Suprapubic skin (tissue), 4 donors: ENCODE measurements at places on chromosomes 2 and 18. TPM values are rescaled to one million over a fixed set of nuclear protein-coding genes. Genes with fewer than 3 reads are reported as not detected.

GRCh38 chr2:168997118-168997521, 34.0 kb downstream of the ABCB11 start:
- no peaks in the 10 kb centered on the region for H3K36me3 ChIP-seq
- H3K27ac ChIP-seq = no peak overlapping the region
- H3K4me3 ChIP-seq = no peak overlapping the region
- H3K4me1 ChIP-seq = peaks cover 11% of the 10 kb centered on the region

- no peaks in the 10 kb centered on the region for H3K4me1 ChIP-seq
- no peaks in the 10 kb centered on the region for H3K36me3 ChIP-seq
- no peak overlapping the region for H3K4me3 ChIP-seq
- no peak overlapping the region for H3K27ac ChIP-seq
- no peak for DNase-seq
Observed at GRCh38 chr2:129957891-129958290, 21.6 kb upstream of the RAB6C start.

- H3K4me3 ChIP-seq = no peak overlapping the region
- no peaks in the 10 kb centered on the region for H3K4me1 ChIP-seq
Observed at GRCh38 chr2:3940661-3941060, 237.3 kb downstream of the DCDC2C start.

DNA sequence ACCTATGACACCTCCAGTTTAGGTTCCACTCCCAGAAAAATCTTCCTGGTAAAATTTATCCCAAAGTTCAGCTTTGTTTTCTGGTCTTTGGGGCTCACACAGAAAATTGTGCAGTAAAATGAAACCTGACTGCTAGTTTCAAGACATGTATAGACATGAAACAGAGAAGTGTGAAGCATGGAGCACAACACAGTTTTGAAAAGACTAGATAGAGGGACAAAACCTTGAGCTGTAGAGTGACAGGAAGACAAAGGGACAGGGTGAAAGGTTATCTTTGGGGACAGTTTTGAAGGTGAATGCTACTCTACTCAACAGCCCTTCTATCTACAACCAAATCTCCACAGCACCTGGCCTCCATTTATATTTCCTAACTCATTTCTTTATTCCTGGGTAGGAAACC, 352.6 kb downstream of the RBM43 start:
- DNase-seq = no peak
- peaks cover 7% of the 10 kb centered on the region for H3K4me1 ChIP-seq
- H3K36me3 ChIP-seq = no peaks in the 10 kb centered on the region
- H3K27me3 ChIP-seq = no peaks in the 10 kb centered on the region
- H3K4me3 ChIP-seq = no peak overlapping the region

GRCh38 chr2:88818381-88818780, 126.9 kb downstream of the RPIA start:
- H3K27ac ChIP-seq = no peak overlapping the region
- no peaks in the 10 kb centered on the region for H3K4me1 ChIP-seq
- no peaks in the 10 kb centered on the region for H3K36me3 ChIP-seq
- no peak for DNase-seq

GRCh38 chr2:68411397-68412126, 46.5 kb downstream of the PLEK start:
- H3K4me3 ChIP-seq = no peak overlapping the region
- H3K4me1 ChIP-seq = no peaks in the 10 kb centered on the region
- H3K36me3 ChIP-seq = no peaks in the 10 kb centered on the region
- no peaks in the 10 kb centered on the region for H3K27me3 ChIP-seq
- H3K27ac ChIP-seq = no peak overlapping the region
- DNase-seq = no peak

DNA sequence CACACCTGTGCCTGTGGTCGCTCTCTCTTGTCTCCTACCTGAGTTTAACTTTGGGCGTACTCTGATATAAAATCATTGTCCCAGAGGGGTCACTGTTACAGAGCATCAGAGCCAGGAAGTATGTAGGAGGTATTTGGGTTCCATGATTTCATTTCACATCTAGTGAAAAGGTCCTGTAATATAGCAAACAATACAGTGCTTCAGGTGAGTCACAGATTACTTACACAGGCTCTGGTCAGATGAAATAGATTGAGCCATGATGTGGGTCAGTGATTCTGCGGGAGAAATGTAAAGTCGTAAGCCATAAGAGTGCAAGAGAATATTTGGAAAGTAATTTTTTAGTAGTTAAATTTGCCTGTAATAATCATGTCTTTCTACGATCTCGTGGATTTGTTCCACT, 70.2 kb downstream of the SOCS6 start:
- DNase-seq = no peak
- no peaks in the 10 kb centered on the region for H3K27me3 ChIP-seq
- no peaks in the 10 kb centered on the region for H3K4me1 ChIP-seq
- H3K4me3 ChIP-seq = no peak overlapping the region
- H3K36me3 ChIP-seq = no peaks in the 10 kb centered on the region

- H3K36me3 ChIP-seq = no peaks in the 10 kb centered on the region
- no peak overlapping the region for H3K27ac ChIP-seq
- no peak overlapping the region for H3K4me3 ChIP-seq
- DNase-seq = peak; percentile 79
Observed at GRCh38 chr2:10497797-10498251, 49.7 kb upstream of the ODC1 start.

DNA sequence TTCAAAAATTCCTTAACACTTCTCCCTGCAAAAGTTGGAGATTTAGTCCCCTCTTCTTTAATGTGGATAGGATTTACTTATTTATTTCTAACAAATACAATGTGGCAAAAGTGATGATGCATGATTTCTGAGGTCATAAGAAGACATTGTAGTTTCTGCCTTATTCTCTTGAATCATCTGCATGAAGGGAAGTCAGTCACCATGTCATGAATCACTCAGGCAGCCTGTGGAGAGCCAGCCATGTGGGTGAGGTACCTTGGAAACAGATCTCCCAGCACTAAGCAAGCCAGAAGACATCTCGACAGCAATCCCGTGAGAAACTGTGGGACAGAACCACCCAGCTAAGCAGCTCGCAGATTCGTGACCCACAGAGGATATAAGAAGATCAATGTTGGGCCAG, 2.7 kb upstream of the ZC3H8 start:
- H3K36me3 ChIP-seq = no peaks in the 10 kb centered on the region
- peaks cover 21% of the 10 kb centered on the region for H3K4me1 ChIP-seq
- H3K27me3 ChIP-seq = no peaks in the 10 kb centered on the region
- H3K27ac ChIP-seq = no peak overlapping the region

MYCN gene
- 2.4 TPM for total RNA-seq

CCL20 gene
- total RNA-seq = not detected

ITPRIPL1 gene
- 2.5 TPM for total RNA-seq

FASTKD2 gene
- total RNA-seq = 23.0 TPM

CREG2 gene
- total RNA-seq = not detected

TEX44 gene
- not detected for total RNA-seq
